ENCODE measurements at places on chromosomes 11 and 22. TPM values are rescaled to one million over a fixed set of nuclear protein-coding genes. Genes with fewer than 3 reads are reported as not detected.

MFRP gene
- not detected for polyA plus RNA-seq

OR56A1 gene
- polyA plus RNA-seq = not detected

UCP2 gene
- 62.0 TPM for polyA plus RNA-seq

OR5B17 gene
- polyA plus RNA-seq = not detected

POTEH gene
- not detected for polyA plus RNA-seq

TRAPPC4 gene
- polyA plus RNA-seq = 100 TPM

ZNF215 gene
- 3.6 TPM for polyA plus RNA-seq

MMP27 gene
- polyA plus RNA-seq = not detected

- no peak for DNase-seq
These were observed 1241.6 kb downstream of the TBC1D22A start for GRCh38 chr22:48004038-48004437.

- DNase-seq = no peak
These were observed 151.8 kb downstream of the NAV2 start for GRCh38 chr11:19864141-19865140.

GRCh38 chr11:77747381-77747969 lies 73.0 kb downstream of the RSF1 start:
- no peak for DNase-seq

DNA sequence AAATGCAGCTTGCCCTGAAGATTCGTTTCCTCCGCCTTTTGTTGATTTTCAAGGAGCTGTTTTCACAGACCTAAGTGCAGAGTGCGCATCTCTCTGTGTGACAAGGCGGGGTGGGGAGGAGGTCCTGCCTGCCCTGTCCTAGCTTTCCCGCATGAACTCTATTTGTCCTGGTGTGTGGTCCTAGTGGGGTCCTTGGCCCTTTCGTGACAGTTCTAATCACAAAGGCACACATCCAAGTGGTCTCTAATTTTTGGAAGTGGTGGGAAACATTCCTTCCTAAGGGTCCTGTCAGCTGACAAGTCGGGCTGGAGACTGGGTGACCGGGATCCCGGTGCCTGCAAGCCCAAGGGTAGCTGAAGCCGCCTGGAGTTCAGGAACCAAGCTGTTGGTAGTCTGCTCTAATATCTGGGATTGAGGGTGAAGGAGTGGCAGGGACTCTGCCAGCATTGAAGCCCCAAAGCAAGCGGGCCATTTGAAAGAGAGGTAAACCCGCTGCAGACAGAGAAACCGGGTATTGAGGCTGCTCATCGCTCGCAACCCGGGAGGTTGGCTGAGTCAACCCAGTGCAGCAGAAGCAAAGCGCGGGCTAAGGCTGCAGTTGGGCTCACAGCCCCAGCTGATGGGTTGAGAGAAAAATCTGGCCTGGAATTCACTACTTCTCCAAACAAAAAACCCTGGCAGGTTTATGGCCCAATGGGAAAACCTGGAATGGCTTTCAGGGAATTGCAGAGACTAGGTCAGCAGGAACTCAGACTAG lies 28.1 kb upstream of the FBXO3 start:
- peak; percentile 73 for DNase-seq

DNA sequence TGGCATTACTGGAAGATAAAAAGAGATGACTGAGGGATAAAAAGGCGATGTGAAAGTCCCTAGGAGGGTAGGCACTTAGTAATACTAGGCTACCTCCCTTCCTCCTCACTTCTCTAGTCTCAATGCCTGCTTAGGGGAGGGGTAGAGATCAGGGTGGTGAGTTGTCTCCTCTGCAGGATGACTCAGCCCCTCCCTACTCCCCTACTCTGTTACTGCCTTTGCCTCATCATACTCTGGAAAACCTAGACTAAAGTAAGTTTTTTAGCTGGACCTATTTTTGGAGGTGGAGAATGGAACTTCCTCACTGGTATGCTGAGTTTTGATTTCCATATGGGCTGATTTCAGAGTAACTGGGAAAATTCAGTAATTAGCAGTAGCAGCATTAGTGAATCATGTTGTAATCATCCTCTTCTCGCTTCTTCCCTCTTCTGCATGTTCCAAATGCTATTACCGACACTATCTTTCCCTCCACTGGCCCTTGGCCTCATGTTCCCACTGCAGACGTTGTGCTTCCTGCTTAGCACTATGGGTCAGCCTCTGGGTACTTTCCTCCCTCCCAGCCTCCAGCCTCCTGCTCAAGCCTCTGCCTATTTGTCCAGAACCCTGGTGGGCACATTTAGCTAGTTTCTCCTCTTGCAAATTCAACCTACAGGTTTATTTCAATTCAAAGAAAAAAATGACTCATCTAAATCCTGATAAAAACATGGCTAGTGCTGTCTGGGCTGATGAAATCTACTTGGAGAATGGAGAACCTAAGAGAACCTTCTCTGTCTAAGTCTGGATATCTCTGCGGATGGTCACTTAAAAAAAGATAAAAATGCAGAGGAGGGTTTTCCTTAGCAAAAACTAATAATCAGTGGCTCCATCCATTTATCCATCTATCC lies 281.7 kb downstream of the ST3GAL4 start:
- no peak for DNase-seq

GRCh38 chr11:37747121-37747520 lies 1149.1 kb upstream of the RAG2 start:
- DNase-seq = no peak

DNA sequence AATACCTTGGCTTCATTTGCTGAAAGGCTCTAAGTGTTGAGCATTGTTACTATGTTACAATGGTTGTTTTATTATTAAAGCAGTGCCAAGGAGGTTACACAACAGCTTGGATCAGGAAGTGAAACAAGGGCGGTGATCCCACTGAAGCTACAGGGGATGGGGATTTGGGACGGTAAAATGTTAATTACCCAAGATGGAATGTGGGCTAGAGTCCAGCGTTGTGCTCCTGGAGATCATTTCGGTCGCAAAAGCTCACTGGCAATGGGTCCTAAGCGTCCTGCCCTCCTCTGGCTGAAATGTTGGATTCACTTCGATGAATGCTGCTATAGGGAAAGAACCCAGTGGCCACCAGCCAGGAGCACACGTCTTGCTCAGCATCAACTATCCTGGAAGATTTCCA lies 48.3 kb downstream of the FAM83F start:
- no peak for DNase-seq

- DNase-seq = no peak
These were observed 393 bp downstream of the ST13 start for GRCh38 chr22:40855979-40856512.

DNA sequence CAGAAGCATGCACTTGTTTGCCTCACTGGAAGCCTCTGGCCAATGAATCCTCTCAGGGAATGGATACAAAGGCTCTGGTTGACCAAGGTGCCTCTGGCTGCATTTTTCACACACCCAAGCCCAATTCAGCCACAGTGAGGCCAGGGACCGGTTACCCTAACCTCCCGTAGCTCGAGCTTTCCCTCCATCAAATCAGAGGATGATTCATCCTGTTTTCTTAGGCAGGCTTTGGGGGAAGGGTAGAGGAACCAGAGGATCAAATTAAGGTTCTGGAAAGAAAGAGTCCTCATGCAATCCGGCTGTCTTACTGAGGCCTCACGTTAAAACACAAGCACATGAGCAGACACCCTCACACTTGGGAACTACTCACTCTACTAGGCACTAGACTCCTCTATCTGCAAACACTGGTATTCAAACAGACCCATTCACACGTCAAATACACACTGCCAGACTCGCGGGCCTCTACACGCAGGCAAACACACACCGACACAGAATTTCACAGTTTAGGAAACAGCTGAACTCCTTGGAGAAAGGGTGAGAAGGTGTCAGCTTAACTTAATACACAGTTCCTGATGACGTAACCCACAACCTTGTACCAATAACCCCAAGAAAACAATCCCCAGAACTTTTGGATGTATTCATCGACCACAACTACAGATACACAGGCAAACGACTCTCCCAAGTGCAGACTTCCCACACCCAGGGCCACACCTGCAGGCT lies 12.4 kb downstream of the NRXN2 start:
- DNase-seq = no peak

DNA sequence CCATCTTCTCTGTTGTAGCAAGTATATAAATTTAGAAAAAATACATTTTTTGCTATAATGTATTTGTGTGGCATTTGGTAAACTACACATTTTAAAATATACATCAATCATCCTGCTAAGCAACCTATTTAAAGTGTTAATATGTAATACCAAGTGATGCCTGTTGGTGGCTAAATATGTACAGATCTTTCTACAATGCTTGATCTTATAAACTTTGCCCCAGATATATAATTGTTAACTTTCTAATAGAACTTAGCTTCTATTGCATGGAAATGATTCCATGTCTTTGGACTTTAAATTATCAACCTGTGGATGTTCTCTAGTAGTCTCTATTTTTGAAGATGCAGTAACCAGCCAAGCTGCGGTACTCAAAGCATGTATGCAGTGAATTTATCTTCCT lies 1260.4 kb upstream of the RAG2 start:
- DNase-seq = no peak

GRCh38 chr11:63970902-63971301 lies 3.5 kb upstream of the COX8A start:
- DNase-seq = no peak

DNA sequence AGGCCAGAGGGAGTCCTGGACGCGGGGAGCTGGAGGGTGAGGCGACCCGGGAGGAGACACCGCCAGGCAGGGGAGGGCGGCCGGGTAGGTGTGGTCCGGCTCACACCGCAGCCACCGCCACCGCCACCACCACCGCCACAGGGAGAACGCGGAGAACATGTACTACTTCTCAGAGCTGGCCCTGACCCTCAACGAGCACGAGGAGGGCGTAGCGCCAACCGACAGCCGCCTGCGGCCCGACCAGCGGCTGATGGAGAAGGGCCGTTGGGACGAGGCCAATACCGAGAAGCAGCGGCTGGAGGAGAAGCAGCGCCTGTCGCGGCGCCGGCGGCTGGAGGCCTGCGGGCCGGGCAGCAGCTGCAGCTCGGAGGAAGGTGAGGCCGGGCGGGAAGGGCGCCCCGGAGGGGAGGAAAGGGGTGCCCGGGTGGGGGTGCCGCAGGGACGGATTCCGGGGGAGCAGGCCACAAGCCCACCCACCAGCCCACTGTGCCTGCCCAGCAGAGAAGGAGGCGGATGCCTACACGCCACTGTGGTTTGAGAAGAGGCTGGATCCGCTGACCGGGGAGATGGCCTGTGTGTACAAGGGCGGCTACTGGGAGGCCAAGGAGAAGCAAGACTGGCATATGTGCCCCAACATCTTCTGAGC lies 62.8 kb downstream of the MORC2 start:
- no peak for DNase-seq

GRCh38 chr11:123487157-123487744 lies 57.2 kb downstream of the GRAMD1B start:
- no peak for DNase-seq

- DNase-seq = no peak
These were observed 1.0 kb upstream of the TOB2 start for GRCh38 chr22:41447435-41448188.

GRCh38 chr11:26043665-26044064 lies 288.3 kb upstream of the ANO3 start:
- no peak for DNase-seq

GRCh38 chr11:134552749-134553148 lies 140.7 kb upstream of the B3GAT1 start:
- no peak for DNase-seq

GRCh38 chr11:72208281-72208680 lies 8.3 kb upstream of the FOLR2 start:
- no peak for DNase-seq

- DNase-seq = no peak
These were observed 238.4 kb downstream of the BRD1 start for GRCh38 chr22:49589301-49589700.
